Dorsolateral prefrontal cortex (tissue), 122 donors: ENCODE measurements at places on chromosomes 13 and 19. TPM values are rescaled to one million over a fixed set of nuclear protein-coding genes. Genes with fewer than 3 reads are reported as not detected.

FGF9 gene
- 8.9 TPM for total RNA-seq

KLK14 gene
- 2.4 TPM for total RNA-seq

CEACAM1 gene
- total RNA-seq = not detected

IGFL1 gene
- not detected for total RNA-seq

CYP2S1 gene
- total RNA-seq = 0.96 TPM

C19orf33 gene
- 1.3 TPM for total RNA-seq

- no peak for DNase-seq
These were observed 2898.7 kb upstream of the PCDH20 start for GRCh38 chr13:64314331-64314730.

- no peak for DNase-seq
These were observed 11.6 kb downstream of the CLEC4G start for GRCh38 chr19:7720351-7720750.

DNA sequence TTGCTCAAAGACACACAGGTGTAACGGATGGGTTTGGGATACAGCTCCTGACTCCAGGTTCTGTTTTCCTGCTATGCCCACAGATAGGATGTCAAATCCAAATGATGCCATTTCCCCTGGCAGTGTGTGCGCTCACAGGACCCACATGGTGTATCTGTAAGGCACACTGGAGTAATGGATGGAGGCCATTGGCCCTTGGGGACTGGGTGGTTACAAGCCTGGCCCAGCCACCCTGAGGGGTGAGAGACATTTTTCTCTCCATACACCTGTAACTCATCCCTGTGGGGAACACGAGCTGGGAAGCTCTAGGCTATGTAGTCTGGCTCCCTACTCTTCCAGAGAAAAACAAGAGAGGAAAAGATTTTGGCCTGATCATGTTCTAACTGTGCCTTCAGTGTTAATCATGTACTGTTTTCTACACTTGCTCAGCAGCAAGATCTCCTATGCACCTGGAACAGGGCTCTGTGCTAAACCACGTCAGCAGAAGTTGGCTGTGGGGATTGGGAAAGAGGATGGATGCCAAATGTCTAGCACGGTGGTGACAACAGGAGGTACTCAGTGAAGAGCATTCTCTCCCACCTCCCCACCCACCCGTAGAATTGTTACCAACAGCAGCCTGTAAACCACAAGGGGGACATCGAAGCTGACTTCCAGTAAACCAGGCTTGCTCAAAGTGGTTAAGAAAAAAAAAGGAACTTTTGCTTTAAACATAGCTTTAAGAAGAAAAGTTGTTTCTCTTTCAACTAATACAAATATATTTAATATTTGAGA, 237.0 kb downstream of the LACC1 start:
- DNase-seq = no peak

DNA sequence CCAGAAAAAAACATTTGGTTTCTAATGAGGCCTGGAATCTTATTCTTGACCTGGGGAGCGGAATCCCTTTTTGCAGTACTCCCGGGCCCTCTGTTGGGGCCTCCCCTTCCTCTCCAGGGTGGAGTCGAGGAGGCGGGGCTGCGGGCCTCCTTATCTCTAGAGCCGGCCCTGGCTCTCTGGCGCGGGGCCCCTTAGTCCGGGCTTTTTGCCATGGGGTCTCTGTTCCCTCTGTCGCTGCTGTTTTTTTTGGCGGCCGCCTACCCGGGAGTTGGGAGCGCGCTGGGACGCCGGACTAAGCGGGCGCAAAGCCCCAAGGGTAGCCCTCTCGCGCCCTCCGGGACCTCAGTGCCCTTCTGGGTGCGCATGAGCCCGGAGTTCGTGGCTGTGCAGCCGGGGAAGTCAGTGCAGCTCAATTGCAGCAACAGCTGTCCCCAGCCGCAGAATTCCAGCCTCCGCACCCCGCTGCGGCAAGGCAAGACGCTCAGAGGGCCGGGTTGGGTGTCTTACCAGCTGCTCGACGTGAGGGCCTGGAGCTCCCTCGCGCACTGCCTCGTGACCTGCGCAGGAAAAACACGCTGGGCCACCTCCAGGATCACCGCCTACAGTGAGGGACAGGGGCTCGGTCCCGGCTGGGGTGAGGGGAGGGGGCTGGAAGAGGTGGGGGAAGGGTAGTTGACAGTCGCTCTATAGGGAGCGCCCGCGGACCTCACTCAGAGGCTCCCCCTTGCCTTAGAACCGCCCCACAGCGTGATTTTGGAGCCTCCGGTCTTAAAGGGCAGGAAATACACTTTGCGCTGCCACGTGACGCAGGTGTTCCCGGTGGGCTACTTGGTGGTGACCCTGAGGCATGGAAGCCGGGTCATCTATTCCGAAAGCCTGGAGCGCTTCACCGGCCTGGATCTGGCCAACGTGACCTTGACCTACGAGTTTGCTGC, at the start of gene ICAM4:
ICAM4 (plus strand) TSS at position 153 of the 935 bp plus-strand sequence; CDS start at position 211, 58 bp downstream.
- no peak for DNase-seq

GRCh38 chr13:27117158-27117557, 54.5 kb downstream of the USP12 start:
- no peak for DNase-seq

DNA sequence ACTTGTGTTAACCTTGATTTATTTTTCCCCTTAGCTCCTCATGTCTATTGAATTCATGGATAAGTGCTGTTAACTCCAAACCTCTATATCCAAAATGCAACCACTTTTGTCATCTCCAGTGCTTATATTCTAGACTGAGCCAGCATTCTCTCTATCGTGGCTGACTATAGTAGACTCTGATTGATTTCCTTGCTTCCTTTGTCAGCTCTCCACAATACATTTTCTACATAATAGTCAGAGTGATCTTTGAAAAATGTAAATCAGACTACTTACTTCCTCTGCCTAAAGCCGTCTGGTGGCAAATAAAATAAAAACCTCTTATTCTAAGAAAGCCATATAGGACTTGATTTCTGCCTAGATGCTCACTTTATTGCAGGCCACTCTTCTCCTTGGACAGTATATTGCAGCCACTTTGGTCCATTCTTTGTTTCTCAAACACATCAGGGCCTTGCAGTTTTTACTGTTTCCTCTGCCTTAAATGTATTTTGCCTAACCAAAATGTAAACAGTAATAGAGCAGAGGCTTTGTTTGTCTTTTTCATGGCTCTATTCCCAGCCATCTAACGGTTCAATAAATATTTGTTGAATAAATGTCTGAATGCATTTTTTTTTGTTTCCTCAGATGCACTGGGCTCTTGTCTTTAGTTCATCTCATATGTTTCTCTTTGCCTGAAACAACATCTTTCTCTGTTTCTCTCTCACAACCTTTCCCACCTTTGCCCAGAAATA, 243.6 kb upstream of the CSNK1A1L start:
- DNase-seq = no peak

DNA sequence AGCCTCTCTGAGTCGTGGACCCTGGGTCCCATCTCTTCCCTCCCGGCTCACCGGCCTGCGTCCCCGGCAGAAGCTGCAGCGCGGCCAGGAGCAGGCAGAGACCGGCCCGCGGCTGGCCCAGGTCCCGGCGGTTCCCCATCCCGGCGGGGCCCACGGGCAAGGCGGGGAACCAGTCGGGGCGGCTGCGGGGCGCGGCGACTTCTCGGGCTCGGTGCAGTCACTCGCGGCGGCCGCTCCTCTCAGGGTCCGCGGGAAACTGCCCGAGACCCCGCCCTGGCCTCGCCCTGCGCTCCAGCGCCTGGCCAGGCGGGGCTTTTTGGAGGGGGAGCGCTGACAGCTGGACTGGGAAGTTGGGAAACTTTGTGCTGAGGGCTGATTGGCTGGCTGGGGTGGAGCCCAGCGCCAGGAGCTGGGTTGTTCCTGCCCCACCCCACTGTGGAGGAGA, at the start of gene COL5A3:
COL5A3 (minus strand) TSS at position 258 of the 445 bp plus-strand sequence; CDS start at position 139, 119 bp downstream.
- no peak for DNase-seq

DNA sequence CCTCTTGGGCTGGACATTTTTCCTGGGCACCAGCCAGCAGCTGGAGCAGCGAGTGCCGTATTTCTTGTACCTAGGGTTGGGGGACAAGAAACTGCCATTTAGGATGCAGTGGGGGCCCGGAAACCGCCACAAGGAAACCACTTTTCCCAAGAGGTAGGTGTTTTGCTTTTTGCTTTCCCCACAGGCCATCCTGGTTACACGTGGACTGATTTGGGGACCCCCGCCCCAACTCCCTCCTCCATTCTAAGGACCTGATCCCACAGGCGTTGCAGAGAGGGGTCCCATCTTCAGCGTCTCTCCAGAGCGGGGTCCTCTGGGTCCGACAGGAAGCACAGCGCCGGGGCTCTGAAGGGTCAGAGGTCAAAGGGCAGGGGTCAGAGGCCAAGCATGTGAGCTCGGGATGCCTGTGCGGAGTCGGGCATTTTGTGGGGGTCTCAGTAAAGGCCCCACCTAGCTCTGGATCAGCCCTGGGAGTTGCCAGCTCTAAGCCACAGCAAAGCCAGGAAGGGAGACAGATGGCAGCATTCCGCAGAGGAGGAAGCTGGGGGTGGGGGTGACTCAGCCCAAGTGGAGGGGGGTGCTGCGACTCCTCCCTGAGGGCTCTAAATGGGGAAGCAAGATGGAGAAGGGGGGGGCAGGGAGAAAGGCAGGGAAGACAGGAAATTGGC, 4.3 kb downstream of the ZGLP1 start:
- DNase-seq = peak; percentile 88

DNA sequence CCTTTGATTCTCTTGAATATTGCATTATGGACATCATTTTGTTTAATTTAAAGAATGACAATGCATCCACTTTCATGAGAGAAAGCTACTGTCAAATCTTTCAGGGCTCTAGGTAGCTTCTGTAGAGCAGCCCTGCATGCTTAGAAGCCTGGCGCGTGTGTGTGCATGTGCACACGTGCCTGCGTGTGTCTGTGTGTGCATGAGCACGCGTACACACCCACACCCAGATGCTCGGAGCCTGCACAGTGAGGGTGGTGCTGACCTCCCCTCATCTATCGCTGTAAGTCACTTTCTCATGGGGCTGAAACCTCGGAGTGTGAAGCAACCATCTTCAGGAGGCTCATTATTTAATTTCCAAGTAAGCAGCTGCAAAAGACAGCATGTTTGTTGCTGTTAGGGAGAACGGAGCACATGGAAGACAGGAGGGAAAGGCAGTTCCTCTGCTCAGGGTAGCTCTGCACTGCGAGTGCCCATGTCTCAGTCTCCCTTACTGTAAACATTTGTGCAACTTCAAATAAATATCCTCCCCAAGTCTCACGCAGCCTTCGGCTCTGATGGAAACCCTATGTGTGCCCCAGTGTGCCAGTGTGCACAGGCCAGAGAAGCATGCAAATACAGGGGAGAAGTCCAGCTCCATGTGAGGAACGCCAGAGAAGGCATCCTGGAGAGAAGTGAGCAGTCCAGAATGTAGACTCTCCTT, 22.8 kb downstream of the TSHZ3 start:
- no peak for DNase-seq

GRCh38 chr13:59672445-59672844, 491.3 kb downstream of the DIAPH3 start:
- no peak for DNase-seq

DNA sequence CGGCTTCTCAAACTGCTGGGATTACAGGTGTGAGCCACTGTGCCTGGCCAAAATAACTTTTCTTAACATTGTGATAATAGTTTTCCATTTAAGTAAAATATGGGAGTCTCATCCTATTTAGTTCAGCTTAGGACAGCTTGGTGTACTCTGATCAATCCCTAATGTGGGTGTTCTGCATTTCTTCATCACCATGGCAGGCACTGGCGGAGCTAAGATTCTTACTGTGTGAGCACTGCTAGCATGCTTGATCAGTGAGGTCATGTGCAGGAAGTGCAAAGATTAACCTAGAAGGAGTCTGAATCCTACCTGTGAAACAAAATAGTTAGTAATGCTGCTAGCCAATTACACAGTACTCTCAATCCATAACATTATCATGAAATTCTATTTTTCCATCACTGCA, 1684.2 kb upstream of the SLC10A2 start:
- no peak for DNase-seq

- DNase-seq = no peak
These were observed 1.3 kb downstream of the BLOC1S3 start for GRCh38 chr19:45179892-45180370.

GRCh38 chr13:45255247-45255987, 54.6 kb upstream of the KCTD4 start:
- DNase-seq = no peak

DNA sequence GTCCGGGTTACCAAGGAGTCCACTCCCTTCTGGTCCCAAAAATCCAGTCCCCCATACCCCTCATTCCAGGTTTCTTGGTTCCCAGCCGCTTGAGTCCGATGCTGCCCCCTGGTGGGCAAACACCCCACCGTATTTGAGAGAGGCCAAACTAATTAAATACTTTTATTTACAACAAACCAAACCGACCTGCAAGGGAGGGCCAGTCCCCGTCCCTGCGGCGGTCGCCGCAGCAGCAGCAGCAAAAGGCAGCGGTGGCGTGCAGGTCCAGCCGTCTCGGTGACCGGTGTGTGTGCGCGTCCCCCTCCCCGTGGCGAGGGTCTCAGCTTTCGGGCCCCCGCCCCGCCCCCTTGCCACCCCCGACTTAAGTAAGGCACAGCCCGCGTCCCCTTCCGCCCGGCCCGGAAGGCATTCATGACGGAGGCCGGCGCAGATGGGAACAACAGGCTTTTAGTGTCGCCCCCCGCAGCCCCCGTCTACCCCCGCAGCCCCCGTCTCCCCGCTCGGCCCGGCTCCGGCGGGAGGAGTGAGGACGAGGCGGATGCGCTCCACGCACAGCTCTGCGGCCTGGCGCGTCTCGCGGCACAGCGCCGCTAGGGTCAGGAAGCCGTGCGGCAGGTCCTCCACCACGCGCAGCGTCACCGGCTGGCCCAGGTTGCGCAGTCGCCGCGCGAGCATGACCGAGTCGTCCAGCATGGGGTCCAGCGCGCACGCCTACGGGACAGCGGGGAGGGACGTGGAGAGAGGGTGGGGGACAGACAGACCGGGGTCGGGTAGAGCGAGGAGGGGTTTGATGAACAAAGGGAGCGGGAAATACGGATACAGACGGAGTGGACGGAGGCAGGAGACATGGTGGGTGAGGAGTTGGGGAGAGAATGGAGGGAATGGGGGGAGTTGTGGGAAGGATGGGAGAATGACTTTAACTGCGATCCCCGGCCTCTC, 11.5 kb upstream of the CNFN start:
- DNase-seq = peak; percentile 83

GRCh38 chr13:46587807-46588418, 34.9 kb downstream of the LRCH1 start:
- no peak for DNase-seq

GRCh38 chr19:15280915-15281683, 48.9 kb upstream of the EPHX3 start:
- DNase-seq = peak; percentile 88

- no peak for DNase-seq
These were observed 2.9 kb downstream of the CYP2S1 start for GRCh38 chr19:41195675-41196497.

DNA sequence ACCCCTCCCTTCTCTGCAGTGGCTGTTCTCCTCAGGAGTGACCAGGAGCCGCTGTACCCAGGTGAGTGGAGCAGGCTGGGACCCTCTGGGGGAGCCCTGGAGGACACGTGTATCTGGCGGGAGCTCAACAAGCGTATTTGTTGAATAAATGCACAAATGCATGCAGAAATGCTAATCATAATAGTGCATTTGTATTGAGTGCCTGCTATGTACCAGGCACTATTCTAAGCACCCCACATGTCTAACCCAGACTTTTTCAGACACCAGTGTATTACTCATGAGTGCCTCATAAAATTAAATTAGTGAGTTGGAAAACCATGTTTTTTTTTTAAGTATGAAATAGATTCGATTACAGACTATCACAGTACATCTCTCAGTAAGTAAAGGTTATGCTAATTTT, 7.9 kb downstream of the HPN start:
- no peak for DNase-seq
